NCI-H510A treated with DMSO at 0.1 percent for 48 hours (cell line): ENCODE measurements at places on chromosomes 11 and 22.
A peak's percentile ranks its signal among the peaks of the same experiment; 100 is the strongest.

- DNase-seq = no peak
Measured at GRCh38 chr22:37986371-37986770, 2.0 kb upstream of the SOX10 start.

DNA sequence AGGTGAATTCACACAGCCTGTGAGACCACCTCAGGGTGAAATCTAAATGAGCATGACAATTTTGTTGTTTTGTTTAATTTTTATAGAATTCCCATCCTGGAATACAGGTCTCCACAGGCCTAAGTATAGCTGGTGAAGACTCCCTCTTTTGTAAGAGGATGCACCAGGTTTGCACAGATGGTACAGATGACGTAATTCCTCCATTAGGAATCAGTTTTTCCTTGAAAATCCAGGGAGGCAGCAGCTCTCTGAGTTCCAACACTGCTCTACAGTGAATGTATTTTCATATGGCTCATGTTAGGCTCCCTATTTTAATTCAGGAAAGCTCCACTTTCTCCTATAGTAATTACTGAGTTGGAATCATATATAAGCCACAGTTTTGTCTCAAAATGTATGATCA is 47.2 kb downstream of the USP28 start:
- DNase-seq = no peak

DNA sequence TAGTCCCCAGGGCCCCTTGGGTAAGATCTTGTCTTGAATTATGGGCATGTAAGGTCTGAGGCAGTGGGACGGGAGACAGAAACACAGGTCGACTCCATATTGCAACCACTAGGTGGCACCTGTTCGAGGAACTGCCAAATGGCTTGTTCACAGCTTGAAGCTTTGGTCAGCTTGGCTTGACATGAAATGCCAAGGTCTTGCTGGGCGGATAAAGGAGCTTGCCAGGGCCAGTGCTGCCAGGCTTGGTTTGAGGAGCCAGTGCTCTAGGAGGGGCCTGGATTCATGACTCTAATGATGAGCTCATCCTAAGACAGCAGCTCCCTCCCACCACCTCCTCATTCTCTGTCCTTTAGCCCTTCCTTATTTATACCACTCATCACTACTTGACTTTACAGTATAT is 11.9 kb upstream of the NRIP3 start:
- peak; percentile 40 for DNase-seq

- no peak for DNase-seq
Measured at GRCh38 chr11:61129639-61130523, 27.6 kb downstream of the CD5 start.

GRCh38 chr11:17538731-17539130 is 5.5 kb downstream of the USH1C start:
- DNase-seq = no peak

GRCh38 chr22:20602609-20603164 is 95.3 kb downstream of the MED15 start:
- no peak for DNase-seq

DNA sequence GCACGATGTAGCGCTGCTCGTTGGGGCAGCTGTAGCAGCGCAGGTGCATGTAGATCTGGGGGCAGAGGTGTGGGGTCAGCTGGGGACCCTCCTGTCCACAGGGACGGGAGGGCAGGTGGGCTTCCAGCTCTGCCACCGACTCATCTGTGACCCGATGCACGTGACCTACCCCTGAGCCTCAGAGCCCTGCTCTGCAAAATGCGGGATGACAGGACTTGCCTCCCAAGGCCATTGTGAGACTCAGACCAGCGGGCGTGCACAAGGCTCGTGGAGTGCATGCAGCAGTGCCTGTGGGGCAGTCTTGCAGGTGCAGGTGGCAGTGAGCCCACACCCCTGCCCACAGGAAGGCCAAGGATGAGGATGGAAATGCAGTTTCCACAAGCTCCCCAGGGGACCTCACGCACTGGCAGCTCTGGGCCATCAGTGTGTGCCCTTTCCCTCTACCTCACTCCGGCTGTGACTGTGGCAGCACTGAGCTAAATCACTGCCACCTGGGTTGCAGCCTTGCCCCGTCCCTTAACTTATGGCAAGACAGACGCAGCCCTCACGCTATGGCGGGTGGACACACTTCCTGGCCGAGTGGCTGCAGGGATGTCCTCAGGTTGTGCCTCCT is 26.7 kb downstream of the TMEM184B start:
- no peak for DNase-seq
